Naive thymus-derived CD8-positive, alpha-beta T cell (primary cell): ENCODE measurements at places on chromosomes 1 and 21. TPM values are rescaled to one million over a fixed set of nuclear protein-coding genes. Genes with fewer than 3 reads are reported as not detected.

NT5C1A gene
- 0.88 TPM for total RNA-seq

PRAMEF18 gene
- not detected for total RNA-seq

SH2D1B gene
- total RNA-seq = 0.29 TPM

MAP3K7CL gene
- 13.5 TPM for total RNA-seq

SELP gene
- total RNA-seq = 1.3 TPM

CHODL gene
- total RNA-seq = 0.21 TPM

CA6 gene
- 11.5 TPM for total RNA-seq

GRCh38 chr21:44285138-44285992 is at the start of gene AIRE:
Gene AIRE (plus strand): TSS chr21:44285876. CDS start chr21:44286007, 131 bp downstream.
- H3K36me3 ChIP-seq = no peaks in the 10 kb centered on the region
- no peaks in the 10 kb centered on the region for H3K27me3 ChIP-seq
- H3K4me3 ChIP-seq = no peak within 1 kb of the TSS
- no peak within 1 kb of the TSS for H3K27ac ChIP-seq
- no peaks in the 10 kb centered on the region for H3K4me1 ChIP-seq
- DNase-seq = peak; percentile 44

DNA sequence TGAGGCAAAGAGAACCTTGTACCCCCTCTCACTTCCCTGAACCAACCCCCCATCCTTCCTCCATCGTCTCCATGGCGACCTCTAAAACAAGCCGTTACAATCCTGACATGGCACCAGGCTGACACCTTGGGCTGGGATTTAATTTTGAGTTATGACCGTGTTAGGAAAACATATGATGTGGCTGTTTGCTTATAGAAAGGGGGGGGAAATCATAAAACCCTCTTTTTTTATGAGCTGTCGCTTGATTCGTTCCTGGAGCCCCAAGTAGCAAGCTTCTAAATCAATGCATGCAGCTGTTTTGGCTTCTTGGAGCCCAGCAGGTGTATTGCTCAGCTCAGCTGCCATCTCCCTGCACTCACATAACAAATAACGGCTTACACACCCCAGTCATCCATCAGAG is 301.2 kb upstream of the SPAG17 start:
- H3K4me3 ChIP-seq = no peak overlapping the region
- H3K27ac ChIP-seq = no peak overlapping the region
- H3K36me3 ChIP-seq = no peaks in the 10 kb centered on the region

GRCh38 chr1:247440001-247440620 is 17.8 kb downstream of the OR2B11 start:
- no peak overlapping the region for H3K27ac ChIP-seq
- no peak for DNase-seq
- no peaks in the 10 kb centered on the region for H3K27me3 ChIP-seq
- no peak overlapping the region for H3K4me3 ChIP-seq
- no peaks in the 10 kb centered on the region for H3K4me1 ChIP-seq

DNA sequence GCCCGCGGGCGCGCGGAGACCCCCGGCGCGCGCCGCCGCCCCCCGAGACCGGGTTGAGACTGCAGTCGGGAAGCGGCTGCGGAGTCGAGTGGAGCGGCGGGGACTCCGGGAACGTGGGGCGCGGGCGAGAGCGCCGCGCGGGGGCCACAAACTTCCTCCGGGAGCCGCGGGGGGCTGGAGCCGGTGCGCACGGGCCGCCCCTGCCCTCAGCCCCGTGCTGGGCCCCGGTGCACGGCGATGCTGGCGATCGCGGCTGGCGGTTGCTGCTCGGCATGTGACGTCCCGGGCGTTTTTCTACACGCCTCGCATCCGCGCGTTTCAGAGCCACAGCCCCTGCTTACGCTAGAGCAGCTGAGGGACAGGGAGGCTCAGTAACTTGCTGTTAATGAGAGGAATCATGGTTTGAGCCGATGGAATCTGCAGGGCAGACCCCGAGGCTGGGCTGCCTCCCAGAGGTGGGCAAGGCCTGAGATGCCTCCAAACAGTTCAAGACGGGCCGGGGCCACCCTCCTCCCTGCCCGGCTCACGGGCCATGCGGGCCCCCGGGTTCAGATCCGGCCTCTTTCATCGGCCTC is 520 bp downstream of the TMEM201 start:
- no peaks in the 10 kb centered on the region for H3K36me3 ChIP-seq
- peaks cover 13% of the 10 kb centered on the region for H3K4me1 ChIP-seq
- no peak overlapping the region for H3K27ac ChIP-seq
- peak overlapping the region; percentile 80 for H3K4me3 ChIP-seq
- H3K27me3 ChIP-seq = no peaks in the 10 kb centered on the region

- H3K36me3 ChIP-seq = no peaks in the 10 kb centered on the region
- H3K4me1 ChIP-seq = no peaks in the 10 kb centered on the region
- H3K4me3 ChIP-seq = no peak overlapping the region
- no peaks in the 10 kb centered on the region for H3K27me3 ChIP-seq
- no peak for DNase-seq
- H3K27ac ChIP-seq = no peak overlapping the region
Measured at GRCh38 chr1:116580446-116581322, 9.9 kb upstream of the CD58 start.

DNA sequence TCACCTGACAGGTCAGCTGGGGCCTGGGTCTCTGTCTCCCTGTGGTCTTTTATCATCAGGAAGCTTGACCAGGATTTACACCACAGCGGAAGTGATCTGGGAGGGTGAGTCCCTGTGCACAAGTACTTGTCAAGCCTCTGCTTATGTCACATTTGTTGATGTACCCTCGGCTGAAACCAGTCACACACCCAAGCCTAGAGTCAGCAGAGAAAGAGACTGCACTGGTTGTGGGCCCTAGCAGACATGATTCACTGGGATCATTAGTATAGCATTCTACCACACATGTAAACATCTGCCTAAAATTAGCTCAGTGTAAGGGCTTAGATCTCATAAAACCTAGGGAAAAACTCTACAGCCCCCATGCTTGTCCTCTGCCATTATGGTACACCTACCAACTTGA is 79.3 kb upstream of the LAMC2 start:
- H3K4me3 ChIP-seq = no peak overlapping the region
- no peak overlapping the region for H3K27ac ChIP-seq
- DNase-seq = no peak
- H3K36me3 ChIP-seq = no peaks in the 10 kb centered on the region
- H3K27me3 ChIP-seq = peaks cover 3% of the 10 kb centered on the region

DNA sequence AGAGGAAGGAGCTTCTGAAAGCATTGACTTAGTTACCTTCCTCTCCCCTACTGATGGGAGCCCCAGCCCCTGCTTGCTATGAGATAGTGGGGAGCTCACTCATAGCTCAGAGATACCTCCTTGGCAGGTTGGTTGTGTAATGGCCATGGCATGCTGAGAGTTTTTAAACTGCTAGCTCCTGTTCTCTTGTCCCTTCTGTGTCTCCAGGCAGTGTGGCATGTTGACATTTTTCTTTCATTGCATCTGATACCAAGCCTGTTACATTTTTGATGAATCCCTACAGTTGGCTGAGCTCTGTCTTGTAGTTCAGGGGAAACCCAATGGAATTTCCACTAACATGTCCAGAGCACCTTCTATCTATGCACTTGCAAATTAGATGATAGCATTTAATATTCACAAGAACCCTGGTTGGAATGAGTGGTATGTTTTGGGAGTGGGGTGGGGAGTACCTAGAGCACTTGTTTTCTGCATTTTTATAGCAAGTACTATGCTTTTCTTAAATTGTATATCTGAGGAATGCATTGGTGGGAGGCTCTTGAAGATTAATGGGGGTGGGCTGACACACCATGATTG is 39.1 kb upstream of the EFCAB14 start:
- H3K4me3 ChIP-seq = no peak overlapping the region
- H3K36me3 ChIP-seq = no peaks in the 10 kb centered on the region
- no peak for DNase-seq
- no peak overlapping the region for H3K27ac ChIP-seq
- H3K4me1 ChIP-seq = no peaks in the 10 kb centered on the region
- H3K27me3 ChIP-seq = peaks cover 71% of the 10 kb centered on the region

GRCh38 chr1:97050506-97050905 is 328.9 kb downstream of the PTBP2 start:
- H3K4me3 ChIP-seq = no peak overlapping the region
- no peak overlapping the region for H3K27ac ChIP-seq
- no peaks in the 10 kb centered on the region for H3K4me1 ChIP-seq
- no peak for DNase-seq
- H3K27me3 ChIP-seq = no peaks in the 10 kb centered on the region

GRCh38 chr1:88878731-88879130 is 12.6 kb downstream of the GTF2B start:
- no peaks in the 10 kb centered on the region for H3K27me3 ChIP-seq
- no peak for DNase-seq
- no peak overlapping the region for H3K4me3 ChIP-seq
- peaks cover 18% of the 10 kb centered on the region for H3K4me1 ChIP-seq

DNA sequence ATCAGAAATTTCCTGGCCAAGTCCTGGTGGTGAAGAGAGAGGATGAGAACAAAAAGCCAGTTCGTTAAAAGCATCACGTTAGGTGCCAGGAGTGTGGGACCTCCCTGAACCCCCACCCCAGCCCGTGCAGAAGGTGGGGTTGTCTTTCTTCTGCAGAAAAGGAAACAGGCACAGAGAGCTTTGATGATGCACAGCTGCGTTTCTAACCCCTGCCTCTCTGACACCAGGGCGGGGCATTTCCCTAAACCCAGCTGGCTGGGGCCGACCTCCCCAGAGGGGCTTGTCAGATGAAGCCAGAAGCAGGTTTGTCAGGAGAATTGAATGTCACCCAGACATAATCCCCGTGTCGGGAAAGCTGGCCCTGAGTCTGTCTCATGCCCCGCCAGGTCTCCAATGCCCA is 189.3 kb upstream of the EDN2 start:
- H3K4me3 ChIP-seq = peak overlapping the region; percentile 78
- peaks cover 34% of the 10 kb centered on the region for H3K4me1 ChIP-seq
- no peaks in the 10 kb centered on the region for H3K36me3 ChIP-seq
- peak overlapping the region; percentile 94 for H3K27ac ChIP-seq
- no peak for DNase-seq

- DNase-seq = no peak
- peaks cover 39% of the 10 kb centered on the region for H3K4me1 ChIP-seq
- H3K27ac ChIP-seq = no peak overlapping the region
- H3K27me3 ChIP-seq = no peaks in the 10 kb centered on the region
- no peaks in the 10 kb centered on the region for H3K36me3 ChIP-seq
Measured at GRCh38 chr1:41670217-41670957, 185.9 kb upstream of the EDN2 start.

GRCh38 chr1:12549460-12550349 is 68.3 kb downstream of the DHRS3 start:
- no peak overlapping the region for H3K27ac ChIP-seq
- no peak overlapping the region for H3K4me3 ChIP-seq
- H3K36me3 ChIP-seq = no peaks in the 10 kb centered on the region
- H3K27me3 ChIP-seq = no peaks in the 10 kb centered on the region
- H3K4me1 ChIP-seq = peaks cover 3% of the 10 kb centered on the region
- DNase-seq = no peak

DNA sequence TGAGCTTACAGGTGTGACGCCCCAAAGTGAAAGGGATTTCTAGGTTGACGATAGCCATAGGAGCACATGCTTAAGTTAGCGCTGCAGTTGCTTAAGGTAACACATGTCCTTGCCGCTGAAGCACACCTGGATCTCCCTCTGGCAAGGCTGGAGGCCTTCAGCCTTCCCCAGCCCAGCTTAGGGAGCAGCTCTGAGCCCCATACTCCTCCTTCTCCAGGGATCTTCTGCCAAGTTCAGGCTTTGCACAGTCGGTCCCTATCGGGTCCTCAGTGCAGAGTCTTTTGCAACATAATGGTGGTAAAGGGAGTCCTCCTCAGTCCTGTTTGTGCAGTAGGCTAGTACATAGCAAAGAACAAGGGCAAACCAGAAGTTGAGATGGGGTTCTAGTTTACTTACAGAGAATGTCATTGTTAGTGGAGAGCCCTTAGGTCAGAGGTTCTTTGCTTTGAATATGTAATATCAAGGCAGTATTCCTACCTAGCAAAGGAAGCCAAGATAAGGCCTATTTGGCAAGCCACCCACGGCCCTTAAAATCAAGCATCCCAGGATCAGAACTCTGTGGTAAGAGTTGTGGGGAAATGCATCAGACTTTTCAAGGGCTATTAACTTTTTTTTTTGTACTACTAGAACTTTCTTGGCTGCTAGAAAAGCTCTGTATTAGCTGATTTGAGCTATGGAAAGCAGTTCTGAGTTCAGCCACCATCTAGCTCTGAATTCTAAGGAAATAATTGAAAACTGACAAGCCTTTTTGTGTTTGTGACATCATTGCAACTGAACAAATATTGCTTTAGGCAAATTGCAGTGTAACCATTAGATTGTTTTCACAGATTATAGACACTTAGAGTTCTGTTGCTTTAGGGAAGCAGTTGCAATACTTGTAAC is 1.4 kb downstream of the EVA1C start:
- H3K27ac ChIP-seq = peak overlapping the region; percentile 91
- H3K36me3 ChIP-seq = no peaks in the 10 kb centered on the region
- H3K4me1 ChIP-seq = peaks cover 35% of the 10 kb centered on the region
- DNase-seq = no peak
- no peaks in the 10 kb centered on the region for H3K27me3 ChIP-seq
- peak overlapping the region; percentile 93 for H3K4me3 ChIP-seq

DNA sequence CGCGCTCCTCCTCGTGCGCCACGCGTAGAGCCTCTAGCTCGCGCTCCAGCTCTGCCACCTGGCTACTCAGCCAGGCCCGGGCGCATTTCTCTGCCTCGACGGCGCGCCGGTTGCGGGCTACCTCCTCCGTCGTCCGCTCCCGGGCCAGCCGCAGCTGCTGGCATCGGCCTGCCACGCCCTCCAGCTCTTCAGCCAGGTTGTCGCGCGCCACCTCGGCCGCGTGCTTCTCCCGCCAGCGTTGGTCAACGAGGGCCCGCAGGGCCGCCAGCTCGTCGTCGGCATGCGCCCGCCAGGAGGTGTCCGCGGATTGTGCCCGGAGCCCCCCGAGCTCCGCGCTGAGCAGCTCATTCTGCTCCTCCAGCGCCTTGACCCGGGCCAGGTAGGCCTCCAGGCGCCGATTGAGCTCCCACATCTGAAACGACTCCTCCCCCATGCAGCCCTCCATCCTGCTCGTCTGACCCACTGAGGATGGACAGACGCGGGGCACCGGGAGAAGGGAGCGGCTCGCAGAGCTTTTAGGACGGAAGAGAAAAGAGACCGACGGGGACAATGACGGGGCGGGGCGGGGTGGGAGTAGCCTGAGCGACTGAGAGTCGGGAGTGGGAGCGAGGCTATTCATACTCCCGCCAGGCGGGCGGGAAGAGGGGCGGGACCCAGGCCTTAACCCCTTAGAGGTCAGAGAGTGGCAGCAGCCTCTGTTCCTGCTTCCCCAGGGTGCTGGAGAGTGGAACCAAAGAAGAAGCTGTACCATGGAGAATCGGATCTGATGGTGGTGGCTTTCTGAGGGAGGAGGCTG is at the start of gene NES:
TSS of gene NES (minus strand) at position 588 of the 796 bp plus-strand sequence. CDS start at position 445, 143 bp downstream.
- H3K4me3 ChIP-seq = no peak within 1 kb of the TSS
- peaks cover 13% of the 10 kb centered on the region for H3K4me1 ChIP-seq
- no peak for DNase-seq
- H3K36me3 ChIP-seq = peaks cover 1% of the 10 kb centered on the region

DNA sequence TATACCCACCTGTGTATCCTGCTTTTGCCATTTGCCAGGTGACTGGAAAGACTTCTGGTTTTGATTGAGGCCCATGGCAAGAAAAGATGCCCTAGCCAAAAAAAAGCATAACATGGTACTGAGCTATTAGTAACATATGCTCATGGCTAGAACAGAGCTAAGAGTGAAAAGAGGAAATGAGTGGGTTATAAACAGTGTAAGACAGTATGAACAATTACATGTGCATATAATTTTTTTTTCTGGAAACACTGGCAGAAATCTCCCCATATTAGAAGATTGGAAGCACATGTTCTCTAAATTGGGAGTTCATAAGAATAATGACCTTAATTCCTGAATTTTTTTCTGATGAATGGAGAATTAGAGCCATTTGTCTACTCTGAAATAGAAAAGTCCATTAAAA is 41.2 kb upstream of the PDC start:
- DNase-seq = no peak
- no peak overlapping the region for H3K27ac ChIP-seq
- H3K27me3 ChIP-seq = no peaks in the 10 kb centered on the region
- H3K36me3 ChIP-seq = peaks cover 17% of the 10 kb centered on the region
- no peak overlapping the region for H3K4me3 ChIP-seq
